ENCODE measurements at places on chromosomes 12 and 14.

DNA sequence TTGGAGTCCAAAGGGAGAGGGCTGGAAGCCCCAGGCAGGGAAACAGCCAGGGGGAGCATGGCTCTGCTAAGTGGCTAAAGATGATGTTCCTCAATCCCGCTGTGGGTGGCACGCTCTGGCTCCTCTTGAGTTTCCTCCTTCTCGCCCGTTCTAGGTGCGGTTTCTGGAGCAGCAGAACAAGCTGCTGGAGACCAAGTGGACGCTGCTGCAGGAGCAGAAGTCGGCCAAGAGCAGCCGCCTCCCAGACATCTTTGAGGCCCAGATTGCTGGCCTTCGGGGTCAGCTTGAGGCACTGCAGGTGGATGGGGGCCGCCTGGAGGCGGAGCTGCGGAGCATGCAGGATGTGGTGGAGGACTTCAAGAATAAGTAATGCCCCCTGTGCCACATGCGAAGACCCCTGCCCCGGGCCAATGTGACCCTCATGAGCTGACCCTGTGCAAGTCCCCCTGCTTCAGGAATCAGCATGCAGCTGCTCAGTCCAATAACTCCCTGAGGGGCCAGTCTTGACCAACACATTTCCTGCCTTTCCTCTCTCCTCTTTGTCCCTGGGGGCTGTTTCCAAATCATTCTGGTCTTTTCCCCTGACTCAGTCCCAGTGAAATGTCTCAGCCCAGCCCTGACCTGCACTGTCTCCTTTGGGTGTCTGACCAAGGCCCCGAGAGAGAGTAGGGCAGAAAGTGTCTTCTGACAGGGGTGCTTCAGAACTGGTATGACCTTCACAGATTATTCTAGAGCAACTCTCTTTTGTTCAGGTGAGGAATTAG lies 2.1 kb downstream of the KRT7 start:
- DNase-seq = no peak

DNA sequence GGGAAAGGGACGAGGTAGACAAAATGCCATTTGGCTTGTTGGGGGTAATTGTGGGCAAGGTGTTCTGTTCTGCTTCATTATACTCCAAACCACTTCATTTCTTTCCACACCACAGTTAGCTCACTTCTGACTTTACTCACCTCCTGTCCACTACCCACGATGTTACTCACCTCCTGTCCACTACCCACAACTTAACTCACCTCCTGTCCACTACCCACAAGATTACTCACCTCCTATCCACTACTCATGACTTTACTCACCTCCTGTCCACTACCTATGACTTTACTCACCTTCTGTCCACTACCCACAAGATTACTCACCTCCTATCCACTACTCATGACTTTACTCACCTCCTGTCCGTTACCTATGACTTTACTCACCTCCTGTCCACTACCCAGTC lies 10.1 kb upstream of the TWF1 start:
- DNase-seq = no peak

DNA sequence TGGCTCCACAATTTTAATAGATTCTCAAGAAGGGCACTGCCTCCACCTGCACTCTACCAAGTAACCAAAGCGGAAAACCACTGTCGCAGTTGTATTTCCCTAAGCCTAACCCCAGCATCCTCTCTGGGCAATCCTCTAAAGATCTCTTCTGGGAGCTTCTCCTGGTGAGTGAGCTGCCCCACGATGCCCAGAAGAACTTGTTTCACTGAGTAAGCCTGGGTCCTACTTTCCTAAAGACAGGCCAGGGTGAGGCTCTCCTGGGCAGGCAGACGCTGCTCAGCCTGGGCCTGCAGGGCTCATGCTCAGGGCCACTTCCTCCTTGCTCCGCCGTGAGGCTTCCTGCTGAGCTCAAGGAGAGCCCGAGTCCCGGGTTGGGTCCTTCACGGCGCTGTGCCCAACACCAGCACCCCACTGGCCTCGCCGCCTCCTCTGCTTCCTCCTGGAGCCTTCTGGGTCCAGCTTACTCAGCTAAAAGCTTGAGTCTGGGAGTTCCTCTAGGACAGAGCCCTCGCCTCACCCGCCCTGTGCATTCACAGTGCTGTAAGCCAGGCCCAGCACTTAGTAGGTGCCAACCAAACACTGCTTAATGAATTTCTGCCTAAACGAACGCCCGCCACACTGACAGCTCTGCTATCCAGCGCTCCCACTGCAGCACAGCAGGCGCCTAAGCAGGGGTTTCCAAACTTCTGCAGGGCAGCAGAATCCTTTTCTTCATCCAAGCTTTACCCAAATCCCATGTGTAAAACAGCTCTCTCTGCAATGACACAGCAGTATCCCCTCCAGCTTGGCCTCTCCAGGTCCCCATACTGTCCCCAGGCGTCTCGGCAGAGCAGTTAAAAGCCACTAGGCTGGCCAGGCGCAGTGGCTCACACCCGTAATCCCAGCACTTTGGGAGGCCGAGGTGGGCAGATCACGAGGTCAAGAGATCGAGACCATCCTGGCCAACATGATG lies 5.7 kb downstream of the RAB35 start:
- no peak for DNase-seq

DNA sequence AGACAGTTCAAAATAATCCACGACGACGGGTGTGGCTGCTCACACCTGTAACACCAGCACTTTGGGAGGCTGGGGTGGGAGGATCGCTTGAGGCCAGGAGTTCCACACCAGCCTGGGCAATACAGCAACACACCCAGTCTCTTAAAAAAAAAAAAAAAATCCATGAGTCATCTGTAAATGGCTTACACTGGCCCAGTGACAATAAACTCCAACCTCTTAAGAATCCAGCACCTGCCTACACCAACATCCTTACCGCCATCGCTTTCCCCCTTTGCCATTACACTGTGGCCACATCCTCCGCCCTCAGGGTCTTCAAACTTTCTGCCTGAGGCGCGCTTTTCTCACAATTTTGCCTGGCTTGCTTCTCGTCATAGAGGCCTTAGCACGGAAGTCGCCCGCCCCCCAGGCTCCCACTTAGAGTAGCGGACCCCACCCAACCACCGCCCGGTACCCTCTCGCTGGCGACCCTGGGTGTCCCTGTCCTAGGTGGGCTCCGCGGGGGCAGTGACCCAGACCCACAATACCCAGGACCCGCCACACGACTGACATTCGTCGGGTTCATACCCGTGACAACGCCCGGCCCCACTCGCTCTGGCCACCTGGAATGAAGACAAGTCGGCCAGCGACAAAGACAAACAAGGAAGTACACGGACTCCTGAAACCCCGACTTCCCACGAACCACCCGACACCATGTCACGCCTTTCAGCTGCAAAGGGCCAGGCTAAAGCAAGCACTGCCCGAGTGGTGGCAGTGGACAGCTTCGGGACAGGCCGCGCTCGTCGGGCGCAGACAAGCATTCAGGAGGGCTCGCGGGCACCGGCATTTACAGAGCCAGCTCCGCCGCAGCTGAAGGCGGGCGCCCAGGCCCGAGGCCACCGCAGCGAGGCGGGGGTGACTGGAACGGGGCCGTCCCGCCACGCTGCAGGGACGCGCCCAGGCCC lies 636 bp downstream of the GOLGA3 start:
- DNase-seq = no peak

DNA sequence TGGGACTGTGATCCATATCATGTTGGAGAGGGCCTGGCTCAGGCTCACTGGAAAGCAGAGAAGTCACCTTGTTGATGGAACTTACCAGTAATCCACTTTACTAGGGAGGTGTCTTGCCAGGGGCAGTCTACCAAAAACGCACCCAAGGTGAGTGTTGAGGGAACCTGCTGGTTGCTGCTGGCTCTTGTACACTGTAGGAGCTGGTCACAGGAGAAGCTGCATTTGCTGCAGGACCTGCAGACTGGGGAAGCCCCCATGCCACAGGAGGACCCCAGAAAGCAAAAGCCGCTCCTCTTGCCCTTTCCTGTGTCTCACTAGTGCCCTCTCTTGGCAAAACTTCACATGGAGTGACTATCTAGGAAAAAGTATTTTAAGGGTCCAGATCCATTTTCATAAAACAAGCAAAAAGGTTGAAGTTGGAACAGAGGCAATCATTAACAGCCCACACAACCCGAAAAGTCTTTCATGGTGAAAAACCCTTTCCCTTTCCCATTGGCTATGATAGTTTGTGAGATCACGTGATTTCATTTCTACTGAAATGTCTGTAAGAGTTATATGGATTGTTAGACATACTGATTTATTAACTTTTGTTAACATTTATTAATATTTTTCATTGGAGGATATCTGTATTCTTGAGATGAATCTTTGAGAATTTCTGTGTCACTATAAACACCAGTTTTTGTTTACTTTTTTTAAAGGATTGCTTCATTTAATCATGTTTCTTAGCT lies 59.2 kb downstream of the RASSF8 start:
- no peak for DNase-seq

DNA sequence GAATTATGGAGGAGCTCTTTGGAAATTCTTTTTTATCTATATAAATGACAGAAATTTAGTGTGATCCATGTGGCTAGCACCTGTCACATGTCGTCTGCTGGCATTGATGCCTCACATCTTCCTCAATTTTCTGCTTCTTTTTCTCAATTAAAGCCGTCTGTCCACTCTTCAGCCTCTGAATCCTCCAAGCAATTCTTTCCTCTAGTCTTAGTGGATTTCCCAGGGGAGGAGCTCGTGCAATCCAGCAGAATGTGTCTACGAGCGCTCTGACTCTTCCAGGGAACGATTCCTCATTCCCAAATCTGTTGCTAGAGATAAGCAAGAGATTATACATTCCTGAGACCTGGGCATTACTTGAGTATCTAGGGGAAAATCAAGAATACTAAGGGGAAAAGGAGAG lies 176.6 kb downstream of the EMP1 start:
- no peak for DNase-seq

DNA sequence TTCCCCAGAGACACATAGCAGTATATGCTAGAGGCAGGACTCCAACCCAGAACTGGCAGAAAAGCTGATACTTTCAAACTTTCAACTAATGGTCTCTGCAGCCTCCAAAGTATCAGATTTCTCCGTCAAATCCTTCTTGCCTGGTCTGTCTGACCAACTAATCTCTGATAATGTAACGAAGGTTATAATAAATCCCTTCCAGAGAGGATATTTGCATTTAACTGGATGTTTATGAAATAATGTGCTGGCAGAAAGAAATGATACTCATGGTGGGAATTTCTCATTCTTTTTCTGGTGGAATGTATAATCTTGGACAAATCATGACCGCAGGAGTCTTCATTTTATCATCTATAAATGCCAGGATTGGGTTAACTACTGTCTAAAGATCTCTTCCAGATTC lies 860.3 kb downstream of the DIO2 start:
- DNase-seq = no peak

GRCh38 chr12:126741536-126742240 lies 1525.3 kb upstream of the TMEM132C start:
- no peak for DNase-seq

- no peak for DNase-seq
Observed at GRCh38 chr12:4539167-4539870, 629 bp downstream of the RAD51AP1 start.

DNA sequence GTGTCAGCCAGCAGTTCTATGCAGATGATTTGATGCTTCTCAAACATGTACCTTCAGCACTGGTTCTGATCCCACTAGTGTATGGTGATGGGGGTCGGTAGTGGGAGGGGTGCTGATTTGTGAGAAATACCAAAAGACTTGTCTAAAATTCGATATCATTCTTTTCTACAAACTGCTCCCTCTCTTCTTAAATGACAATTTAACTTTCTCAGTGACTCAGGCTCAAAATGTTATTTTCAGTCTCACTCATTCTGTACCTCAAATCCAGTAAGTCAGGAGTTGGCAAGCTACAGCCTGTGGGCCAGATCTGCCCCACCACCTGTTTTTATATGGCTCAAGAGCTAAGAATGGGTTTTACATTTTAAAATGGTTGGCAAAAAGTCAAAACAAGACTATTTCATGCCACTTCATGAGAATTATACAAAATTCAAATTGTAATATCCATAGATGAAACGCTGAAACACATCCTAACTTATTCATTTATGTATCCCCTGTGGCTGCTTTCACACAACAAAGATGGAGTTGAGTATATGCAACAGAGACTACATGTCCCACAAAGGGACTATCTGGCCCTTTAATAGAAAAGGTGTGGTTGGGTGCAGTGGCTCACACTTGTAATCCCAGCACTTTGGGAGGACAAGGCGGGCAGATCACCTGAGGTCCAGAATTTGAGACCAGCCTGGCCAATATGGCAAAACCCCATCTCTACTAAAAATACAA lies 6.6 kb upstream of the NOP2 start:
- DNase-seq = no peak

DNA sequence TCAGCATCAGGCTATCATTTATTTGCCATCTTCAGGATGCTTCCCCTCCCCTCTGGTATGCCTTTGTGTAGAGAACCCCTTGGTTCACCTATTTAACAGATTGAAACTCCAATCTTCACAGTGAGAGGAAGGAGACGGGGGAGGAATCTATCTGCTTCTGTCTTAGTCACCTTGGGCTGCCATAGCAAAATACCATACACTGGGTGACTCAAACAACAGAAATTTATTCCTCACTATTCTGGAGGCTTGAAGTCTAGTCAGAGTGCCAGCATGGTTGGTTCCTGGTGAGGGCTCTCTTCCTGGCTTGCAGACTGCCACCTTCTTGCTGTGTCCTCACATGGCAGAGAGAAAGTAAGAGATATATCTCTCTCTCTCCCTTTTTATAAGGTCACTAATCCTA lies 13.5 kb upstream of the EML1 start:
- DNase-seq = no peak

DNA sequence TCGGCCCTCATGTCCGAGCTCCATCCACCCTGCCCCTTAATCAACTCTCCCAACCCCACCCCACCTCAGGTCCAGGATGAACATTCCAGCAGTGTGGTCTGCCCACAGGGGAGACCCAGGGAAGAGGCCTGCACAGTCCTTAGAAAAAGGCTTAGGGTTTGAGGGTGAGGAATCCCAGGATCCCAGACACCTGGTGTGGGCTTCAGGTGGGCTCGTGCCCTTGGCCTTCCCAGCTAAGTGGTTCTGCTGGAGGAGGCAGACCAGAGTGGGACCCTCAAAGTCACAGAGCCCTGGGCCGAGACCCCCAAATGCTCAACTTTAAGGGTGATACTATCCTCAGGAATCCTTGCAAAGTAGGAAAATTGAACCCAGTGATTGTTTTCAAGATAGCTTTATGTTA lies 25.4 kb upstream of the PPP2R5C start:
- no peak for DNase-seq

GRCh38 chr12:68425998-68426397 lies 93.8 kb upstream of the MDM1 start:
- no peak for DNase-seq

DNA sequence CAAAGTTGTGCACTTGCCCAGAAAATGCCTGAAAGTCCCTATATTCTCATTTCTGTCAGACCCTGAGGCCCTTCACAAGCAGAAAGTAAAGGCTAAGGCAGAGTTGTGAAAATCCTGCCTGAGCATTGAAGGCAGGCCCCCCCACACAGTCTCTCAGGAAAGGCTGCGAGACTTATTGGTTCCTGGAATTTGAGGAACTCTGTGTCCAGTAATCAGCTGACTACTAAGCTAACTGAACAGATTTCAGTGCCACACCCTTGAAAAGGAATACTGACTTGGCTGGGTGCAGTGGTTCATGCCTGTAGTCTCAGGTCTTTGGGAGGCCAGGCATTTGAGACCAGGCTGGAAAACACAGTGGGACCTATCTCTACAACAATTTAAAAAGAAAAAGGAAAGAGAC lies 21.1 kb upstream of the PPP2R5E start:
- DNase-seq = no peak

GRCh38 chr14:45799511-45799910 lies 546.5 kb upstream of the MIS18BP1 start:
- DNase-seq = no peak

All from NCI-H1694 (cell line).